ENCODE measurements at places on chromosomes 5 and 9.

DNA sequence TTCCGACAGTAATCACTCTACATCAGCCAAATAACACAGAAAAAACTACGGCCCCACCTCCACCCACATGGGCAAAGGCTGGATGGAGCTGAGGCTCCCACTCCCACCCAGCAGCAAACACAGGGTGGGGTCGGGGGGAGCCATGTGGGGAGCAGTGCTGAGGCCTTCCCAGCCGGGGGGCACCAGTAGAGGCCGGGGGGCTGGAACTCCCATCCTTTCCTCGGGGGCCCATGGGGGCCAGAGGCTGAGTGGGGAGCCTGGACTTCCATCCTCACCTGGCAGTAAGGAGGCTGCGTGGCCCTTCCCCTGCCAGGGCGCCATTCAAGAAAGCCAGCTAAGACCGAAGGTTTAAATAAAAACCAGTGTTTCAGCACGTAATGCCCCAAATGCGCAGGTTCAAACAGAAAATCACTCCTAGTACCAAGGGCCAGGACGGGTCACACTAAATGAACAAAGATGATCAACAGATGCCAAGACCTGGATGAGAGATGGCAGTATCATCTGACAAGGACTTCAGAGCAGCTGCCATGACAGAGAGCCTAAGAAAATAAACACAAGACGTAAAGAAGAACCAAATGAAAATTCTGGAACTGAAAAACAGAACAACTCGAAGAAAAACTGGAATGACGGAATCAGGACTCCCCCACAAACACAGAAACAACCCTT, 9.4 kb downstream of the CCDC127 start:
- DNase-seq = no peak

GRCh38 chr5:64869419-64869818, 100.7 kb downstream of the CWC27 start:
- no peak for DNase-seq

- no peak for DNase-seq
Observed at GRCh38 chr9:107137495-107138202, 145.4 kb upstream of the RAD23B start.

DNA sequence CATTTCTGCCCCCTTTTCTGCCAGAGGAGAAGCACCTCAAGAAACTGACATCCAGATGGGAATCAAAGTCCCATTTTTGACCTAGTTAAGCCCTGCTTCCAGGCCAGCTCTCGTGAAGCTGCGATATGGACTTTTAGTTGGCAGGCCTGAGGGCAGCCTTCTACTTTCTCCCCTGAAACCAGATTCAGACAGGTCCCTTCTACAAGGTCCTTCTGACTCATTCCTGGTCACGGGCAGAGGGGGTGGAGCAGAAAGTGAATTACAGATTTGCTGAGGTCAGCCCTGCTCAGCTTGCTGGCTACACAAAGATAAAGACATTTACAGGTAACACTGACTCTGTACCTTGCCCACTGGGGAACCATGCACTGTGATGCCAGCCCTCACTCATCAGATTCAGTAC, 52.8 kb upstream of the TUT7 start:
- DNase-seq = peak; percentile 9

GRCh38 chr5:59579101-59579823, 314.3 kb downstream of the PDE4D start:
- no peak for DNase-seq
